Right kidney (tissue), 9 donors: ENCODE measurements at places on chromosomes 4 and X.
A peak's percentile ranks its signal among the peaks of the same experiment; 100 is the strongest.

DNA sequence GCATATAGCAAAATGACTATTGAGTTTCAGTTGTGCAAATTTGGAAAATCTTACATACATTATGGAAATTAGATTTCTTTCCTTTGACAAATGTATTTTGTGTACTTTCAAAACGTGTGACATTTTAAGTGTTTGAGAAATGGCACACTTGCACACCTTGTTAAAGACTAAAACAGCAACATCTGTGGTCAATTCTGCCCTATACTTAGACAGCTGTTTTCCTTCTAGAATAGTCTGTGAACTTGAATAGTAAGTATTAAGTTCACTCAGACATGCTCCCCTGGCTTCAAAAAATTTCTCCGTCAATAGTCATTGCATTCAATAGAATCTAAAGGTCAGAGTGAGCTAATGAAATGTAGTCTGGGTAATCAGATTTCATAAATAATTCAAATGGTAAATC is 21.7 kb upstream of the TBC1D9 start:
- DNase-seq = no peak

GRCh38 chrX:123481913-123482851 is 250.7 kb downstream of the THOC2 start:
- no peak for DNase-seq

DNA sequence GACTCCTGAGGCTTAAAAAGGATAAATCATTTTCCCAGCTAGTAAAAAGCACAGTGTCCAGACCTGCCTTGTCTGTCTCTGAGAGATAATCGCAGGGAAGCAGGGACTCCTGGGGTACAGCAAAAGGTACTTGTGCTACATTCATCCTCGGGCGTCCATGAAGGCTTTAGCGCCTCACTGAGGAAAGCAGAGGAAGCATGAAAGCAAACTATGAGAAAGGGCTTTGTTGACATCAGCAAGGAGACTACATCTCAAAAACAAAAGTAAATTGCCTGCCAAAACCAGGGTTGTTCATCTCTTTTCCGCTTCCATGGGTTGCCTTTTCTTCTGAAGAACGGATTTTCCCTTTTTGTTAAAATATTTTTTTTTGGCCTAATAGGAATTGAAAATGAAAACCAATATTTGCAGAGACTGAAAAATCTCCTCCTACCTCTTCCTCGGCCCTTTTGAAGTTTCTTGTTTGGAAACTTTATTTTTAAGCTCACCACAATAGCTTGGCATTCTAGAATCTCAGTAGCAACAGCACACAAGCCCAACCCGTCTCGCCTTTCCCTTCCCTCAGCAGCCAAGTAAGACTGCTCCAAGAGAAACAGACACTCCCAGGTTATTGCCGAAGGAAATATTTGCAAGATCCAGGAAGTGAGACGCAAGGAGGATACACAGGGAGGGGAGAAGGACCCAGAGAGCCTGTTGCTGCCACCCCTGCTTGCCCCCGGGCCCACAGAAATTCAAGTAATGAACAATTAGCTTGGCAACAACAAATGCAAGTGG is 148.3 kb upstream of the DGKK start:
- DNase-seq = no peak

GRCh38 chr4:24015782-24016181 is 125.9 kb upstream of the PPARGC1A start:
- no peak for DNase-seq

DNA sequence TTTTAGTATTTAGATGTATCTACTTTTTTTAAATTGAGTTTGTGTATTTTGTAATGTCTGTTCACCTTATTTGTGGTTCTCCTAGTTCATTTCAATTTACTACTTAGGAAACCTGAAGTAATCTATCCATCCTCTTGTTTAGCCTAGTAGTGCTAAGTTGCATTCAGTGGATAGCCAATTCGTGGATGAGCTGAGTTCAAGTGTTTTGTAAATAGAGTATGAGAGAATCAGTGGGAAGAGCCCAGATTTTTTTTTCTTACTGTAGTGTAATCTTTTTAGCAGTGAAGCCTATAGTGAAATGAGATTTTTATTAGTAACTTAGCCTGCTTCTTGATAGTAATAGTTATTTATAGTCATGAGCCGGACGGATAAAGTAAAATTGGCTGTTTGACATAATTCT is 21.7 kb downstream of the STAG2 start:
- no peak for DNase-seq

- no peak for DNase-seq
Observed at GRCh38 chr4:55075823-55076716, 49.3 kb downstream of the KDR start.

DNA sequence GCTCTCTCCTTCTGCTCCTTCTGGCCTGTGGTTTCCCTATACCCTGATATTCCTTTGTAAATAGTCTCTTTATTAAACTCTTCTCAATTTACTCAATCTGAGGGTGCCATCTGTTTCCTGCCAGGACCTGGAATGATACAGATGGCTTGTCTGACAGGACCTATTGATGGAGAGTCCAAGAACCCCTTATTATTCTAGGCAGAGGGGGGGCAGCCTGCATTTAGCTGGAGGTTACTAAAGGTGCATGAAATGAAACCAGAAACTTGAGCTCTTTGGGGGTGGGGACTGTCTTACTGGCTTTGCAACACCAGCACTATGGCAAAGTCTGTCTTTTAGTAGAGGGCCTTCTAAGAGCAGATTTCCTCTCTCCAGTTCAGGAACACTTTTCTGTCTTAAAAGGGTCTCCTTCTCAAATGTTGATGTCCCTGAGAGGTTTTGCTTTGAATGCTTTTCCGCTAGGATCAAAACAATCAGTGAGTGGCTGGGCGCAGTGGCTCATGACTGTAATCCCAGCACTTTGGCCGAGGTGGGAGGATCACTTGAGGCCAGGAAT is 162.5 kb upstream of the MED14 start:
- DNase-seq = peak; percentile 16

DNA sequence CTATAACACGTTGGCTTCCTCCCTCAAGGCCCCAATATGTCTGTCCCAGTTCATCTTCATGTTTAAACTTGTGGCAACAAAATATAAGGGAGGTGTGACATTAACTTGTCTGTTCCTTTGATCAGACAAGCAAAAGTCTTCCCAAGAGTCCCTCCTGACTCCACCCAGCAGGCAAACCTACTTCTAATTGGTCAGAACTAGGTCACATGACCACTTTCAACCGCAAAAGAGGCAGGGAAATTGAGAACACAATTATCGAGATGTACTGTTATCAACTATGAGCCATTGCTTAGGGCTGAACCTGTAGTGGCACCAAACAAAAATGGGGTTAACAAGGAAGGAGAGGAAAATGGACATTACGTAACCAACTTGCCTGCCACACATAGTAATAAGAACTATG is 246.8 kb upstream of the TET2 start:
- no peak for DNase-seq

- no peak for DNase-seq
Observed at GRCh38 chr4:164115236-164115635, 620.7 kb downstream of the TMA16 start.
